ENCODE measurements at places on chromosomes 12 and 14. TPM values are rescaled to one million over a fixed set of nuclear protein-coding genes. Genes with fewer than 3 reads are reported as not detected.

Gene SMCO3
- 1.8 TPM for total RNA-seq

Gene CD163
- total RNA-seq: not detected

Gene AVPR1A
- total RNA-seq: under 0.01 TPM

Gene PLEKHH1
- 0.11 TPM for total RNA-seq

Gene ITPK1
- 11.6 TPM for total RNA-seq

Gene POC1B
- 15.8 TPM for total RNA-seq

Gene TBC1D30
- total RNA-seq: 13.2 TPM

Gene LPAR5
- under 0.01 TPM for total RNA-seq

Gene NKX2-1
- not detected for total RNA-seq

Gene MGAT4C
- under 0.01 TPM for total RNA-seq

Gene OLR1
- total RNA-seq: not detected

Gene MSRB3
- 47.9 TPM for total RNA-seq

Gene SLC39A5
- not detected for total RNA-seq

Gene NYNRIN
- 3.9 TPM for total RNA-seq

Gene TMEM117
- 7.5 TPM for total RNA-seq

Gene SLC6A15
- 1.0 TPM for total RNA-seq

Gene GOLT1B
- 17.4 TPM for total RNA-seq

Gene C14orf132
- 3.6 TPM for total RNA-seq

Gene RAD51AP1
- 3.7 TPM for total RNA-seq

Gene LRTM2
- total RNA-seq: not detected

Gene PLEKHG7
- total RNA-seq: not detected

Gene DCD
- total RNA-seq: not detected

Gene OR6C68
- not detected for total RNA-seq

Gene CABP1
- total RNA-seq: not detected

Gene OR6C65
- not detected for total RNA-seq

Gene HHIPL1
- 1.2 TPM for total RNA-seq

Gene RFLNA
- under 0.01 TPM for total RNA-seq

Gene GPX2
- total RNA-seq: not detected

Gene AQP5
- not detected for total RNA-seq

Gene ESPL1
- 1.3 TPM for total RNA-seq

Gene KRT7
- 9.5 TPM for total RNA-seq

Gene C14orf39
- not detected for total RNA-seq

Gene ACSS3
- 0.34 TPM for total RNA-seq

Data from dermis lymphatic vessel endothelial cell (primary cell).